Stimulated activated CD4-positive, alpha-beta T cell treated with anti-CD3 and anti-CD28 coated beads, Interleukin-4, amount 100 ng/mL, for 1 hour (primary cell): ENCODE measurements at places on chromosomes 13 and 19.

DNA sequence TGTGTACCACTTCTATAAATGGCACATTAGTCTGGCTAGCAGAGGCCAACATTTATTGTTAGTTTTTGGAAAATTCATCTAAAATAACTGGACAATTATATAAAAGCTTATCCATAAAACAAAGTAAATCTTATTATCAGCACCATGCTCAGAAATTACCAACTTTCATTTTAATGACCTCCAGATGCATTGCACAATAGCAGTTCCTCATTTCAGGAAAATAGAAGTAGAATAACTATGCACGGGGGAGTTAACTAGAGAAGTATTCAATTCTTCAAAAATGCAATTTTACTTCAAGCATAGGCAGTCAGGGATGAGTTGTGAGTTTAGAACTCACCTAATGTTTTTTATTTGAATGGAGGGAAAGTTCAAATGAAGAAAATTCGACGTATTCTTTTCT lies 1023.5 kb downstream of the PCDH17 start:
- no peak for DNase-seq

DNA sequence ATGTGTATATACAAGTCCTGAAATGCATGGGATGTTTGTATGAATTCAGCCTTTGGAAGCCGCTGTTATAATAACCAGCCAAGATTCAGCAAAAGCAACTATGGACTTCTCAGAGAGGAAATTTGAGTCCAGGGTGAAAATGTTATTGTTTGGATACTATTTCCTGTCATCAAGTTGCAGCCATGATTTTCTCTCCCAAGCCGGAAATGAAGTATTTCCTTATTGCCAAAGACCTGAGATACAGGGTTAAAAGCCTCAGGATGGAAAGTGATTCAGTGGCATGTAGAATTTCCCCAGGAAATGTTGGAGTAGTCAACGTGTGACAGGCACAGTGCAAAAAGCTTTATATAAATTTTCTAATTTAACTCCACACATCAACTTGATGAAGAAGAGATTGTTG lies 133.9 kb downstream of the IRS2 start:
- DNase-seq = no peak

DNA sequence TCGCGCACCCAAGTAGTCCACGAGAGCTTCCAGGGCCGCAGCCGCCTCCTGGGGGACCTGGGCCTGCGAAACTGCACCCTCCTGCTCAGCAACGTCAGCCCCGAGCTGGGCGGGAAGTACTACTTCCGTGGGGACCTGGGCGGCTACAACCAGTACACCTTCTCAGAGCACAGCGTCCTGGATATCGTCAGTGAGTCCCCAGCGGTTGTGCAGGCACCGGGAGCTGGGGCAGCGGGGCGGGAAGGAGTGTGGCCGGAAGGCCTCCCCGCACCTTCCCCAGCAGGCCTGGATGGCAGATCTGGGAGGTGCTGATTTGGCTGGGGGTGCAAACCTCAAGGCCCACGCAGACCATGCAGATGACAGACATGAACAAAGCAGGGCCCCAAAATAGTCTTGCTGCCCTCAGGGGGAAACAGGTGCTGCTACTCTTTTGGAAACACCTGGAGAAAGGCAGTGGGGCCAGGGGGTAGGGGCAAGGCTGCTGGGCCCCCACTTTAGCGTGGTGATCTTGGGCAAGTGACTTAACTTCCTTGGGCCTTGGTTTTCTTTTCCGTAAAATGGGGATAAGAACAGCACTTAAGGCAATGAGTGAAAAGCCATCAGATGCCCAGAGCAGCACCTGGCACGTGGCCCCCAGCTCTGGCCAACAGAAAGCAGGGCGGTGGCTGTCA lies 4.0 kb downstream of the MAG start:
- no peak for DNase-seq

- no peak for DNase-seq
Measured at GRCh38 chr13:31945202-31945961, 86.2 kb upstream of the FRY start.

GRCh38 chr13:32438871-32439270 lies 10.9 kb upstream of the N4BP2L1 start:
- no peak for DNase-seq

GRCh38 chr19:6126335-6126974 lies 9.0 kb upstream of the ACSBG2 start:
- no peak for DNase-seq

DNA sequence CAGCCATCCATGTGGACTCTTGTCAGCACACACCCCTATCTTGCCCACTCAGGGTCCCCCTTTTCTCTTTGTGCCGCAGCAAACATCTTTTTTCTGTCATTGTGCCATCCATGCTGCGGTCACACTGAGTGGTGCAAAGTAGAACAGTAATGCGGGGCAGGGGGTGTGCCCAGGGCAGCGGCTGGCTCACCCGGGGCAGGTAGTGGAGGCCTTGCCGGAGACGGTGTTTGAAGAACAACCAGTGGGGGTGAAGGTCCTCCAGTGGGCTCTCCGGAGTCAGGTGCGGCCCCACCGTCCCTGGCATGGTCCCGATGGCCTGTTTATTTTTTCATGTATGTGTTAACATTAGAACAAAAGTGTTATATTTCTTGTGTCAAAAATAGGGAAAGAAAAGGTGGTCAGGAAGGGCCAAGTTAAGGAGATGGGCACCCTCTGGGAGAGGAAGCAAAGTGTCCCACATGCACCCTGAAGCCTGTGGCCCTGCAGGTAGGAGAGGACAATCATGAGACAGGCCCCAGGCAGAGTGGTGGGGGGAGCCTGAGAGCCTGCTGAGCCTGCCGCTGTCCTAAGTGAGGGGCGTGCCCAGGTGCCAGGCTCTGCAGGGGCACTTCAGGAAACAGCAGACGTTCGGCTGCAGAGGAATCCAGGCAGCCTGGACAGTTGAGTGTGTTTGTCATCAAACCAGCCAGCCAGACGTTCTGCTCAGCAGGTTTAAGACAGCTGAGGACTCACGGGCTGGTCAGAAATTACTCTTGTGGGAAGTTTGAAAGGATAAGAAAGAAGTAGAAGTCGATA lies 12.3 kb downstream of the TSSK6 start:
- DNase-seq = no peak

DNA sequence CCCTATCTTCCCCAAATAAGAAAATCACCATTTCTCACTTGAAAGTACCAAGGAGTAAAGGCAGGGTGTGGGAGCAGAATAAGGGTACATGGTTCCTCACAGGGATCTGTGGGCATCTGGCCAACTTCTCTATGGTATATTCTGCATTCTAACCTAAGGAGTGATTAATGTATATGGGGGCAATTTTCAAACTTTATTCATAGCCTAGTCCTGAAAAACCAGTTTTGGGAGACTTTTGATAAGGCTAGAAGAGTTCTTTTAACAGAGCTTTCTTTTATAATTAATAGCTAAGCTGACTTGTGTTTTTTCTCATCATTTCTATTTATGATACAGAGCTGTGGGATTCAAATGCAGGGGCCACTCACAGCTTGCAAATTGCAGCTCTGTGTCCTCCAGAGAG lies 852 bp downstream of the SCEL start:
- DNase-seq = no peak

- no peak for DNase-seq
Measured at GRCh38 chr19:55306712-55307111, 18.4 kb downstream of the TMEM150B start.

DNA sequence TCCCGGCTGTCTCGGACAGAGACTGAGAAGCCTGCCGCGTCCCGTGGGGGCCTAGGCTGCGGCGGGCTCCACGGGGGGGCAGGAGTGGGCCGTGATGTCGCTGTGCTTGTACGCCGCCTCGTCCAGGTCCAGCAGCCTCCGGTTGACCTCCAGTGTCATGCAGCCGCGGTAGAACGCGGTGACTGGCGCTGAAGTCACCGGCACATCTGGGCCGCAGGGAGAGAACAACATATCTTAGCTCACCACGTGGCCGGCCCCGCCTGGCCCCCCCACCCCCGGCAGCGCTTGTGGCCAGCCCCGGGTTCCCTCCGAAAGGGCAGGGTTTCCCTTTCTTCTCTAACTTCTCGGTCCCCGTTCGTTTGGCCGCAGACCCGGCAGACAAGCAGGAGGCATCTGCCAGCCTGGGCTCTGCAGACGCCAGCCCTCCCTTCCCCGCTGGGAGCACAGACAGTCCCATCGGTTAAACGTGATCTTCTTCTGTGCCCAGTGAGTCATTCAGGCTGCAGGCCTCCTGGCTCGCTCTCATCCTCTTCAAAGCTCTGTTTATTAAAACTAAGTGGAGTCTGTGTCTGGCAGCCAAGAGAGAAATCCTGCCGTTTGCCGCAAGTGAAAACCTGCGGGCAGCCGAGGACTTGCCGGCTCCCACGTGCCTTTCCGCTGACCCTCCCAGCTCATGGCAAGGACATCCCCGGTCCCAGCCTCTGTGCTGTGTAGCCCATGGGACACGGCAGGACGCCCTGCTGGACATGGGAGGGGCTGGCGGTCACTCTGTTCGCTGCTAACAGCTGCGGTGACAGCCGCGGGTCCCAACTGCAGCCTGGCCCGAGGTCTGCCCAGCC lies 42.8 kb downstream of the GAS6 start:
- no peak for DNase-seq

GRCh38 chr13:76991432-76991795 lies 467 bp upstream of the CLN5 start:
- DNase-seq = peak; percentile 54

- no peak for DNase-seq
Measured at GRCh38 chr19:10021863-10022262, 8.6 kb downstream of the RDH8 start.

GRCh38 chr19:19900139-19900728 lies 512 bp upstream of the ZNF93 start:
- DNase-seq = no peak

DNA sequence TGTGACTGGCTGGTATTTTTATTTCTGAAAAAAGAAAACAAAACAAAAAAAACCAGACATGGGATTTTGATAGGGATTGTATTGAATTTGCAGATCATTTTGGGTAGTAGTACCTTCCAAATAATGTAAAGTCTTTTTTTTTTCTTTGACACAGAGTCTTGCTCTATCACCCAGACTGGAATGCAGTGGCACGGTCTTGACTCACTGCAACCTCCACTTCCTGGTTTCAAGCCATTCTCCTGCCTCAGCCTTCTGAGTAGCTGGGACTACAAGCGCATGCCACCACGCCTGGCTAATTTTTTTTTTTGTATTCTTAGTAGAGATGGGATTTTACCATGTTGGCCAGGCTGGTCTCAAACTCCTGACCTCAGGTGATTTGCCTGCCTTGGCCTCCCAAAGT lies 4.2 kb downstream of the ZNF101 start:
- no peak for DNase-seq

- no peak for DNase-seq
Measured at GRCh38 chr13:21047591-21048282, 13.6 kb downstream of the LATS2 start.
